ENCODE measurements at places on chromosomes 2 and 18. TPM values are rescaled to one million over a fixed set of nuclear protein-coding genes. Genes with fewer than 3 reads are reported as not detected.

DNA sequence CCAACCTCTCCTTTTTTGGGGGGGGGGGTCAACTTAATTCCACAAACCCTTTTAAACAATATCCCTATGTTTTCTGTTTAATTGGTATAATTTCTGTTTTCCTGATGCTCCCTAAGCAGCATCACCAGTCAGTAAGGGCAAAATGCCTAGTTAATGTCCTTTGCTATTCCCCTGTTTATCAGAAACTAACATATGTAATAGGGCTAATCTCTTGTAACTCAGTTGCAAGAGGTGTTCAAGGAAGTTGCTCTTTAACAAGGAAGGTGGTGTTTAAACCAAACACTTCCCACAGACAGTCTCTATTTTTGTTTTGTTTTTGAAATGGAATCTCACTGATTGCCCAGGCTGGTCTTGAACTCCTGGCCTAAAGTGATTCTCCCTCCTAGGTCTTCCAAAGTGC lies 6.5 kb upstream of the COQ10B start:
- H3K4me1 ChIP-seq = no peaks in the 10 kb centered on the region
- no peaks in the 10 kb centered on the region for H3K36me3 ChIP-seq
- no peak for DNase-seq

DNA sequence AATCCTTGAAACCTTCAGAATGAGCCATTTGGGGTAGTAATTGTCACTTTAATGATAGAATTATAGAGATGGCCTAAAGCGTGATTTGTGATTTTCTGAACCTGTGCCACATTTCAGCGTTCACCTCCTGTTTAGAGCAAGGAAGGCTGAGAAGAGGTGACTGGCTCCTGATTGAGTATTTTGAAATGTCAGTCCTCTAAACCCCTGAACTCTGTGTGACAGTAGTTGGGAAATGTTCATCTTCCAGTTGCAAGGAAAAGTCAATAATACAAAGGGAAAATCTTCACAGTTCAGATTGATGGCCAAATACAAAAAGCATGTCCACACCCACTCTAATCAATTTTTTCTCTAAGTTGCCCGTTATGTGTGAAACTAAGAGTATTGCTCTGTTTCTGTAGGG lies 305.2 kb downstream of the ARHGAP15 start:
- no peaks in the 10 kb centered on the region for H3K36me3 ChIP-seq
- H3K4me1 ChIP-seq = no peaks in the 10 kb centered on the region
- no peak overlapping the region for H3K4me3 ChIP-seq
- H3K27me3 ChIP-seq = no peaks in the 10 kb centered on the region
- peak overlapping the region; percentile 42 for H3K27ac ChIP-seq

- no peaks in the 10 kb centered on the region for H3K36me3 ChIP-seq
- H3K27me3 ChIP-seq = no peaks in the 10 kb centered on the region
- H3K4me1 ChIP-seq = no peaks in the 10 kb centered on the region
- no peak overlapping the region for H3K4me3 ChIP-seq
Observed at GRCh38 chr2:114925296-114926255, 483.1 kb downstream of the DPP10 start.

DNA sequence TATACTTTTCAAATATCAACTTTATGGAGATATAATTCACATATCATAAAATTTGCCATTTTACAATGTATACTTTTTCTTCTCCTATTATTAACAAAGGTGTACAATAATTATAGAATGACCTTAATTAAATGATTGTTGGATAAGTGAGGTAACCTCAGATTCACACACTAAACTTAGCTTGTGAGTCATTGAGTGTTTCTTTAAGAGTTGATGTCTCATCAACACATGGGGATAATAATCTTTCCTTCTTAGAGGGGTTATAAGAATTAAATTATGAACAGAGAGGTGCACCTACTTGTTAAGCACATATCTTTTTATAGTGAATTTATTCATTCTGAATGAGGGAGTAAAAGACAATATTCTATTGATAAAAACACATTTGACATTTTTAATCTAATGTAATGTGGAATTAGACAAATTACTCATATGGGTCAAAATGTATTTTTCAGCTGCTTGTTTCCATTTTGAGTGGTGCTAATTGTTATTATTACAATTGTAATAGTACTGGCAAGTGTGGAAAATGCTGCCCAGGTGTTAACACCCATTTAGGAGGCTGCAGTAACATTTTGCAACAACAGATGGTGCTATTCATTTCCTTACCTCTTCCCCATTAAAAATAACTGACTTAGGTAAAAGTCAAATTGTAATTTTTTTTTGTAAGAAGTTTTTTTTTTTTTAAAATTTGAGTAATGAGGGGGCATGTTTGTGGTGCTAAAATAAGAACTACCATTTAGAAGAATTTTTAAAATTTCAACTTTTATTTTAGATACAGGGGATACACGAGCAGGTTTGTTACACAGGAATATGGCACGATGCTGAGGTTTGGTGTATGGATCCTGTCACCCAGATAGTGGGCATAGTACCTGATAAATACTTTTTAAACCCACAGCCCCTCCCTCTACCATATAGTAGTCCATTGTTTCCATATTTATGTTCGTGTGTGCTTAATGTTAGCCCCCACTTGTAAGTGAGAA lies 32.1 kb upstream of the DYNAP start:
- H3K4me1 ChIP-seq = no peaks in the 10 kb centered on the region
- H3K36me3 ChIP-seq = no peaks in the 10 kb centered on the region
- no peak overlapping the region for H3K27ac ChIP-seq
- no peak for DNase-seq
- H3K27me3 ChIP-seq = no peaks in the 10 kb centered on the region

- H3K4me1 ChIP-seq = no peaks in the 10 kb centered on the region
- H3K36me3 ChIP-seq = no peaks in the 10 kb centered on the region
- H3K27me3 ChIP-seq = no peaks in the 10 kb centered on the region
- no peak overlapping the region for H3K4me3 ChIP-seq
- no peak for DNase-seq
- no peak overlapping the region for H3K27ac ChIP-seq
Observed at GRCh38 chr2:103161456-103162289, 399.8 kb downstream of the TMEM182 start.

DNA sequence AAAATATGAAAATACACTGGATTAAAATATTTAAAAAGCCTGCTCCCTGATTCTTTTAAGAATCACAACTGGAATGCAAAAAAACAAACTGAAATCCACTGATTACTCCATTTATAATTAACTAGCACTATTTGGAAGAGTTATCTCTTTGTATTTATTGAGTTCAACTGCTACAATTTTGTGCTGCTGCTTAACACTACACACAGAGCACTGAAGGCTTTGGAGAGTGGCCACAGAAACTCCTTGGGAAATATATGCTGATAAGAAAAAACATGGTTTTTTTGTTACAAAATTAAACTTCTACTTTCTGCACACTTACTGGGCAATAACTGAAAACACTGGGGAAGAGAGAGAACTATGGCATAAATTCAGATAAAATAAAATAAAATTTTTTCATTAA lies 19.8 kb upstream of the BZW1 start:
- no peak for DNase-seq
- no peak overlapping the region for H3K27ac ChIP-seq
- no peaks in the 10 kb centered on the region for H3K4me1 ChIP-seq
- no peaks in the 10 kb centered on the region for H3K36me3 ChIP-seq
- no peak overlapping the region for H3K4me3 ChIP-seq

DNA sequence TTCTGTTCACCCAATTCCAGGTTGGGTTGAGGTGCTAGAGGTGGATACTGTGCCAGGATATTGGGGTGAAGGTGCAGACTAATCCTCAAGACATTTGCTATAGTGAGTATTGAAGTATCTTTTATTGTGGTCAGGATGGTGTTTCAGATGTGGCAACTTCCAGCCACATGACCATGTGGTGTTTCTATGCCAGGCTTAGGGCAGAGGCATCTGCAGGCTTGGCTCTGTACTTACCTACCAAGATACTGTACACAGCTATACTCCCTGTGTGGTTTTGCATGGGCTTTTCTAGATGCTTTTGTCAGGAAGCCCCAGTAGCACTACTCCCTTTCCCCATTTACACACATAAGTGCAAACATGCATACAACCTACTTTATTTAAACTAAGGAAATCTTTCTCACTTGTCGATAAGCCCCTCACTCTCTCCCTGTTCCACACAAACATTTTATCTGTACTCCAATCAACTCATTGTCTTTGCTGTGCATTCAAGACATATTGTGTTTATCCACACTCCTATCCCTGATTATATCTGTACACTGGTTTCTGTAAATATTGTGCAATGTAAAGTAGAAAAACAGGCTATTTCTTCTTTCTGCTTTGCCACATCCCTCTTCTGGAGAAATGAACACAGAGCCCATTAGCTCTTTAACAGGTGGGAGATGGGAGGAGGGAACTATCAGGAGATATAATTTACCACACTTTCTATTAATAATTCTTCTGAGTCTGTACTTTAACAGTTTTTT lies 12.3 kb downstream of the ARL6IP6 start:
- DNase-seq = no peak
- H3K27me3 ChIP-seq = no peaks in the 10 kb centered on the region
- no peaks in the 10 kb centered on the region for H3K36me3 ChIP-seq
- H3K4me1 ChIP-seq = peaks cover 13% of the 10 kb centered on the region

- peak; percentile 50 for DNase-seq
- H3K27ac ChIP-seq = no peak overlapping the region
- H3K4me1 ChIP-seq = peaks cover 8% of the 10 kb centered on the region
- H3K4me3 ChIP-seq = peak overlapping the region; percentile 25
Observed at GRCh38 chr2:132009874-132010521, 151.8 kb downstream of the ANKRD30BL start.

DNA sequence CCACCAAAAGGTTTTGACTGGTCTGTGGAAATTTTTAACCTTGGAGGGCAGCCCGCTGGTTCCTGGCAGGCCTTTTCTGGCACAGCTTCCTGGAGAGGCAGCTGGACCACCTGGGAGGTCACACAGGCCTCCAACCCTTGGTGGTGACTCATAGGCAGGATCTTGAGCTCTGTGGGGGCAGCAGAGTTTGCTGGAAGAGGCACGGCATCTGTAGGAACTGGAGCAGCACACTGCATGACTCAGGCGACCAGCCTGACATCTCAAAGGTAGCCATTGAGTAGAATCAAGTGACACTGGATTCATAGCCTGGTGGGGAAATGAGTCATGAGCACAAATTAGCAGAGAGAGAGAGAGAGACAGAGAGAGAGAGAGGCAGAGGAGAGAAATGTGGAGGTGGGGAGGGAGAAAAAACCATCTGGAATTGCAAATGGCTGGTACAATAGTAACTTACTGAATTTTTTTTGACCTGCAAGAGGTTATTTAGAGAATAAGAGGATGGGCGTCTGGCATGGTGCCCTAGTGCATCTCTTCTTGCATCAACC lies 57.4 kb downstream of the TRPM8 start:
- no peak overlapping the region for H3K4me3 ChIP-seq
- H3K36me3 ChIP-seq = no peaks in the 10 kb centered on the region
- no peaks in the 10 kb centered on the region for H3K4me1 ChIP-seq
- no peak overlapping the region for H3K27ac ChIP-seq
- no peaks in the 10 kb centered on the region for H3K27me3 ChIP-seq

- H3K27me3 ChIP-seq = no peaks in the 10 kb centered on the region
- H3K4me3 ChIP-seq = no peak overlapping the region
- no peaks in the 10 kb centered on the region for H3K36me3 ChIP-seq
- DNase-seq = no peak
- H3K27ac ChIP-seq = no peak overlapping the region
- no peaks in the 10 kb centered on the region for H3K4me1 ChIP-seq
Observed at GRCh38 chr2:52862801-52863200, 904.8 kb upstream of the CHAC2 start.

- no peaks in the 10 kb centered on the region for H3K36me3 ChIP-seq
- H3K4me1 ChIP-seq = peaks cover 9% of the 10 kb centered on the region
- H3K27ac ChIP-seq = peak overlapping the region; percentile 57
- no peaks in the 10 kb centered on the region for H3K27me3 ChIP-seq
Observed at GRCh38 chr2:30422444-30423040, 24.5 kb upstream of the LCLAT1 start.

REG1B gene
- not detected for total RNA-seq

RAB17 gene
- 82.8 TPM for total RNA-seq

CYP1B1 gene
- 22.0 TPM for total RNA-seq

DNA sequence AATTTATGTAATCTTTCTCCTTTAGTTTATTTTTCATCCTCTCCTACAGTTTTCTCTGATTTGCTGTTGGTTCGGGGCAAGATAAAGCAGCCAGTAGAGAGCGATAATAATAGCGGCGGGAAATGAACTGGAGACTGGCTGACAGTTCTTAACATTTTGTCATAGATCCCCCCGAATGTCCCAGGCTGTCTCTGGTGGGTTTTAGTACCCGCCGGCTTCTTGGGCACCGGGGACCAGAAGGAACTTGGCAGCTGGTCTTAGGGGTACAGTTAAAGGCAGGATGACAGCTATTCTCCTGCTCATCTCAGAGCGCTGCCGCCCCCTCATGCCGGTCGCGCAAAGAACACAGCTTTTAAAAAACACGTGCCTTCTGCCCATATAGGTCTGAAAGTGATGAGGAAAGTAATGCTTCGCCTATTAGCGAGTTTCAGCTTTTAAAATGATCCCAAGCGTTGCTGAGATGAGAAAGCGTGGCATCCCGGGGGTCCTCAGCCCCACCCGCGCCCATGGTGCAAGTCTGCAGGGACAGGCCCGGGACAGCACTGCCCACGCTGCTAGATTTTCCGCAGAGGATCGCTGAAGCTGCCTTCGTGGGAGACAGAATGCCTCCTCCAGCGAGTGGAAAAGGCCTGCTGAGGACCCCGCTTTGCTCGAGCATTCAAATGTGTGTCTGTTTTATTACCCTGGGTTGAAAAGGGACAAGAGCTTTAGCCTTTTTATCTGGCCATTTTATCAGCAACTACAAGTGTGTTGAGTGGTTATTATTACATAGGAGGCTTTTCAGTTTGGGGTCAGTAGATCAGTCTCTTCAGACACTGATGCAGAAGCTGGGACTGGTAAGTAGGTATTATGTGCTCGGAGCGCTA lies 3.8 kb downstream of the ONECUT2 start:
- peaks cover 55% of the 10 kb centered on the region for H3K4me1 ChIP-seq
- peaks cover 1% of the 10 kb centered on the region for H3K27me3 ChIP-seq
- H3K27ac ChIP-seq = no peak overlapping the region
- peak; percentile 26 for DNase-seq

DNA sequence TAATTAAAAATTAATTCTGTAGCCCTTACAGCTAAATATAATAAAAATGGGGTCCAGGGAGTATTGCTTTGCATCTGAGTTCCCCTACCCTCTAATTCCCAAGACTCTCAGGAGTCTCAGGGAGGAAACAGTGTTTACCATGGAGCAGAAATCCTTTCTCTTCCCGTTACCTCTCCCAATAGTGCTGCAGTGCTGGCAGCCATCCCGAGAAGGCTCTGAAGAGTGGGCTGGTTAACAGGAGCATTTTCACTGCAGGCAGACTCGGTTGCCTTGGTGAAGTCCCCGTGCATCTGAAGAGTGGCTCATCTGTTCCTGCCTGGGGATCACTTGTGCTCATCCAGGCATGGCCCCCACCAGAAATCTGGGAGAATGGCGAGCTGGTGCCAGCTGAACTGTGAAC lies 41.8 kb upstream of the TMEM178A start:
- no peaks in the 10 kb centered on the region for H3K27me3 ChIP-seq
- H3K4me1 ChIP-seq = peaks cover 11% of the 10 kb centered on the region
- no peak overlapping the region for H3K27ac ChIP-seq
- no peak for DNase-seq
- H3K36me3 ChIP-seq = no peaks in the 10 kb centered on the region

DNA sequence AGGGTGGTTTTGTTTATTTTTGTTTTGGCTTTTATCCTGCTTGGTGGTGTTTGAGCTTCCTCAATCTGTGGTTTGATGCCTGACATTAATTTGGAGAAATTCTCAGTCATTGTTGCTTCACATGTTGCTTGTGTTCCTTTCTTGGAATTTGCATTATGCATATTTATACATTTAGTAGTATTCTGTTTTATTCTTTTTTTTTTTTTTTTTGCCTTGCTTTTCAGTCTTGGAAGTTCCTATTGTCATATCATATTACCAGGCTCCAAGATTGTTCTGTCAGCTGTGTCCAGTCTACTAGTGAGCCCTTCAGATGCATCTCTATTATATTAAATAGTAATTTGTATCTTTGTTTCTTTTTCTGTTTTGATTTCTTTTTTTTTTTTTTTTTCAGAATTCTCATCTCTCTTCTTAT lies 77.0 kb downstream of the EPC2 start:
- no peaks in the 10 kb centered on the region for H3K36me3 ChIP-seq
- no peaks in the 10 kb centered on the region for H3K27me3 ChIP-seq
- H3K4me1 ChIP-seq = peaks cover 19% of the 10 kb centered on the region

OTOF gene
- 0.11 TPM for total RNA-seq
